Right renal pelvis (tissue), 4 donors: ENCODE measurements at places on chromosomes 5 and 9. TPM values are rescaled to one million over a fixed set of nuclear protein-coding genes. Genes with fewer than 3 reads are reported as not detected.

DNA sequence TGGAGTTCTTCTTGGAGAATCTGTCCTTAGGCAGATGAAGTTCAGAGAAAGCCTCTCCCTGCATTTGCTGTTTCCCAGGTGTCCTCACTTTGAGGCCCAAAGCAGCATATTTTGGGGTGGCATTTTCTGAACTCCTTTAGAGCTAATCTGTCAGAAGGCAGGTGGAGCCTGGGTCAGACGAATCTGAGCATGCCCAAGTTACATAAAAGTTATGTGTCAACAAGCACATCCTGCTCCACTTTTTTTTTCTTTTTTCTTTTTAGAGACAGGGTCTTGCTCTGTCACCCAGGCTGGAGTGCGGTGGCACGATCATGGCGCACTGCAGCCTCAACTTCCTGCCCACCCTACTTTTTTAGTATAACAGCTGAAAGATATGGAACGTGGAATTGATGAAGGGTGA is 41.3 kb upstream of the HSPA9 start:
- no peak for DNase-seq

DNA sequence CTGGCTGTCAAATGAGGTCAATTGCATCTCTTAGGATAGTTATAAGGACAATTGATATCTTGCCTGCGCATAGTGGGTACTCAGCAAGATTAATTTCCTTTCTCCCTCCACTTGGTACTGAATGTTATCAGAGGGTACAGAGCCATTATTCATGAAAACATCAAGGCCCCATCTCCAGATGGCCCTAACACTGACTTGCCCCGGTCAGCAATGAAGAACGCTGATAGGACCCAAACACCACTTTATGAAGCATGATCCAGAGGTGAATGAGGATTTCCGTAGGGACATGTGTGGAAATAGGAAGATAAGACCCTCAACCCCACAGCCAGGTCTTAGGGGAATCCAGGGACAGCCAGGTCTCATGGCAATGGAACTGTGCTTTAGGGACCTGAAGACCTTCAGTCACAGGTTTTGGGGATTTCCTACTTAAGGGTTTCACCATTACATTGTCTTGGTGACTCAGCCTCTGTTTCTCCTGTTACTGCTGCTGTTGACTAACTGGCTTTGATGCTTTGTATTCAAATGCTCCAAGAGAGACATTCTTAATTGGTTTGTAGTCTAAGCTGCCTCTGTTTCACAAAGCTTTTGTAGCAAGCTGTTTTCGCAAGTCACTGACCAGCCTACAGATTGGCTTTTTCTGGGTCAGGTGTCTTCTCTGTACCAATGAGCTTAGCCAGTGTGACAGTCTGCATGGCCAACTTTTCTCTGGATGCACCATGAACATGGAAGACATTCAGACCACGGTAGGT is 35.3 kb upstream of the IQGAP2 start:
- DNase-seq, result no peak

DNA sequence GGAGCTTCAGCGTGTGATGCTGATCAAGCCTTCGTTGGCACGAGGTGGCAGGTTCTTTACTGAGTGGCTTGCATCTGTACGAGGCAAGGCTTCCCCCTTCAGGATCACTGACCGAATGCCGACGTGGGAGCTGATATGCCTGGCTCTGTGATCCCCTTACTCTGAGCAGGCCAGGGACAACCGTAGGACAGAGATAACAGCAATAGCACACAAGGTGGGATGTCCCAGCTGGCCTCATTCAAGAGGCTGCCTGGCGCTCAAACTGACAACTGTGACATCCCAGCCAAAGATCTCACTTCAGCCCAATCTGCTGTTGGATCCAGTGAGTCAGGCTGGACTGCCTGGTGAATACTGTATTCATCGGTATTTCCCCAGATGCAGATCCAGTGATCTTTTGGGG is 199.4 kb upstream of the PANK3 start:
- no peak for DNase-seq

GRCh38 chr5:923281-923873 is 30.7 kb downstream of the TRIP13 start:
- no peak for DNase-seq

GRCh38 chr5:131538177-131538593 is 96.8 kb downstream of the RAPGEF6 start:
- DNase-seq, result no peak

DNA sequence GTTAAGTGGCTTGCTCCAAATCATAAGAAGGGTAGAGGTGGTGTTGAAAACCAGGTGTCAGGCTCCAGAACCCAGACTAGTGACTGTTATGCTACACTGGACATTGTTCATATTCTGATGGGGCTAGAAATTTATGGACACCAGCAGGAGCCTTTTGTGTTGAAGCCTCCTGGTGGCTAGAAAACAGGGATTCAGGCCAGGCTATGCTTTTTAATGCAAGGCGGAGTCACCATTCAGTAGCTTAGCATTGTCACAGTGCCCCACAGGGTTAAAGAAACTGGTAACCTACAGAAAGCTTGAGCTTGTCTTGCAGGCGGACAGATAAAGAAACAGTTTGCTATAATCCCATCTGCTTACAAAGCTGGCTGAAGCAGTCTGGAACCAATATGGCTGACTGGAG is 23.0 kb upstream of the GOLM1 start:
- no peak for DNase-seq

DNA sequence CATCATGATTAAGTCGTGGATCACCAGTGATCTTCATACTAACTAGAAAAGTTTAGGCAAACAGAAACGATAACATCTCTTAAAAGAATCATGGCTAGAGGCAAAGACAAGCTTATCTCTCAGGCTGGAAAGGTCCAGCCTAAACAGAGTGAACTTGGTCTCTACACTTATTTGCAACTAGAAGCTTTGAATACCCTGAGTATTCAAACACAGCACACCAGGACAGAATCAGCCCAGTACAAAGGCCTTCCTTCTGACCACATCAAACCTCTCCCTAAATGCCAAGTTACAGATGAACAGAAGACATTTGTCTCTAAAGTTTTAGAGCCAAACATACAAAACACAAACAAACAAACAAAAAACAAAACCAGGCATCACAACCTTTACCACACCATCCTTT is 57.2 kb downstream of the ELAVL2 start:
- DNase-seq, result no peak

- no peak for DNase-seq
These were observed 8.4 kb upstream of the IL6ST start for GRCh38 chr5:56003179-56003578.

DNA sequence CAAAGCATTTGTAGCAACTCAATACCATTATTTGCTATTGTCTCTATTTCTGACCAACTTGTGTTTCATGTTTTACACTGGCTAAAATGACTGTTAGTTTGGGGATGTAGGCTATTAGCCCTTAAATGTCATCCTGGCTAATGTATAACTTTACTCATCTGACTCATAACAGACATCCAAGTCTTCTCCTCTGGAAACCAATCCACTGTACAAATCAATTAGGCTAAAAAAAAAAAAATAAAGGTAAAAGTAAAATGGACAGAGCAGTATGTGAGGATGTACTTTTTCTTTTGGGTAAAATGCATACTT is 20.6 kb downstream of the MEGF9 start:
- DNase-seq, result no peak

DNA sequence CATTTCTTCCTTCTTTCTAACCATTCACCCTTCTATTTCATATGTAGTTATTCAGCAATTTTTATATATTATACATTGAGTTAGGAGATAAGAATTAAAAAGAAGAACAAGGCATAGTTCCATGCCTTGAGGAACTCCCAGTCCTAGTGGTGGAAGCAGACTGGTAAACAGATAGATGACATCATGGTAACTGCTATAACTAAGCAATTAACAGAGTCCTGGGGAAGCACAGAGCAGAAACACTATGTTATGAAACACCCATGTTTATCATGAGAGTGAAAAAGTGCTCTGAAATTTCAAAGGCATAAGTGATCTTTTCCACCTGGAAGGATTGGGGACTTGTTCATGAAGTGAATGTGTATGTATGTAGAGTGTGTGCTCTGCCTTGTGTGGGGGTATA is 14.6 kb downstream of the PAPPA start:
- no peak for DNase-seq

GRCh38 chr5:164649266-164649665 is 1143.8 kb downstream of the MAT2B start:
- no peak for DNase-seq

DNA sequence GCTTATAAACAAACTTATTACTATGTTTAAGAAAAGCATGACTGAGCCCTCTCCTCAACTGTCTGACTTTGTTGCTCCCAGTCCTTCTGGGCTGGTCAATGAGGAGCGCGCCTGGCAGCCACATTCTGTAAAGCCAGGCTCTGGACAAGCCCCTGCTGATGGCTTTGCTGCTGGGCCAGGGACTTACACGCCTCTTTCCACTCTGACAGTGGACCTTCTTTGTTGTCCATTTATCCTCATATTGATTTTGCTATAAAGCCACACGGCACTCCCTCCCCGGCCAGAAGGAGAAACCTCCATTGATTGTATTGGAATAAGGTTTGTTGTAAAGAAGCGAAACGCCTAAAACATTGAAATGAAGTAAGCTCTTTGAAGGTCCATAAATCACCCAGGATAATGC is 50.6 kb downstream of the C5orf15 start:
- DNase-seq, result no peak

DNA sequence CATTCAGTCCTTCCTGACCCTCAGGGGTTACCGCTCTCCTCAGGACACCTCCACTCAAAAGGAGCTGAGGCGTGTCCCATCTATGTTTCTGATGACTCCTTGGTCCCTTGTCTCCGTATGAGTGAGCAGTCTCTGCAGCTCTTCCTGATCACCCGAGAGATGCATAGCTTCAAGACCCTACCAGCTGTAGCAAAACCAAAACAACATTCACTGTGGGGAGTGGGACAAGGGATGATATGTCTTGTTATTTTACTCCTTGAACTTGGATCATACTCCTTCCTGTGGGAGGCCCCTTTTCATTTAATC is 14.4 kb downstream of the GLDC start:
- DNase-seq, result no peak

DNA sequence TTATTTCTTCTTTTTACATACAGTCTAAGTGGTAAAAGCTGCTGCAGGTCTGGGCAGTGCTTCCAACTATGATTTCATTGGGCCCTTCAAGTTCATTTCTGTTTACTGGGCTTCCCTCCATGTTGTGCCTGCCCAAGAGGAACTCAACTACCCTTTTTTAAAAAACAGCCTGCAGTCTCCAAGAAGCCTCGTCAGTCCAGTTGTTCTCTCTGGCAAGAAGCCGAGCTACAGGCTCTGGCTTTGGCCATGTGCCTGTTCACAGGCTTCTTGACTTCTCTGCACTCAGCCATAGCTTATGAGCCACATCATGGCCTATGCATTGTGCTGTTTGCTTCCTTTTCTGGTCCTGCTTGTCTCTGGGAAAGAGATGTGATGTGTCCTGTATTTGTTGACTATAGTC is 119.7 kb upstream of the PJA2 start:
- no peak for DNase-seq

DNA sequence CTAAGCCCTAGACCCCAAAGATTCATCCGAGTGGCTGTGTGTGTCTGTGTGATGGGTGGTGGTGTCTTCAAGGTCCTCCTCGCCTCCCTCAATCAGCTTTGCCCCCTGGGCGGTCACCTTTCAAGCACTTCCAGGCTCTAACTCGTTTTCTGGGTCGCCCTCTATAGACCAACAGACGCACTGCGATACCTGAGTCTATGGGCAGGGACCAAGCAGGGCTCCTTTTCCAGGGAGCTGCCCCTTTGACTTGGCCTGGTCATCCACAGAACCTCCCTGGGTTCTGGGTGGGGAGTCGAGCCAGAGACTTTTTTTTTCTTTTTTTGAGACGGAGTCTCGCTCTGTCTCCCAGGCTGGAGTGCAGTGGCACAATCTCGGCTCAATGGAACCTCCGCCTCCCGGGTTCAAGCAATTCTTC is 1.1 kb downstream of the SLC27A4 start:
- DNase-seq, result no peak

- DNase-seq, result no peak
These were observed 30.7 kb upstream of the ERAP1 start for GRCh38 chr5:96838201-96839070.

- no peak for DNase-seq
These were observed 12.9 kb upstream of the ACTBL2 start for GRCh38 chr5:57495285-57496086.

- no peak for DNase-seq
These were observed 367.6 kb downstream of the GLIS3 start for GRCh38 chr9:3931996-3932906.

DNA sequence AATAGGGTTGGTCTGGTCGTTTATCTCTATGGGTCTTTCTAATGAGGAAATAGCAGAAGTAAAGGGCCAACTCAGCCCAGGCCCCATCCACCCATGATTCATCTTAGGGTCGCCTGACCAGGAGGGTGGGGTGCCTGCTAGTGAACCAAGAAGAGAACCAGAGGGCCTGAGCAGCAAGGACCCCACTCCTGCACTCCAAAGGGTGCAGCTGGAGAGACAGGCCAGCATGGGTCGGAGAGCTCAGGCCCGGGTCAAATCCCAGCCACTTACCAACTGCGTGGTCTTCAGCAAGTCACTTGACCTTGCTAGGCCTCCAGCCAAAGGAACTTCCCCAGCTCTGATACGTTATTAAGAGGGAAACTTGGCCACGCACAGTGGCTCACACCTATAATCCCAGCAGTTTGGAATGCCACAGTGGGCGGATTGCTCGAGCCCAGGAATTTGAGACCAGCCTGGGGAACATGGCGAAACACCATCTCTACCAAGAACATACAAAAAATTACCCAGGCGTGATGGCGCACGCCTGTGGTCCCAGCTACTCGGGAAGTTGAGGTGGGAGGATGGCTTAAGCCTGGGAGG is 4.3 kb downstream of the BBLN start:
- DNase-seq, result no peak

DNA sequence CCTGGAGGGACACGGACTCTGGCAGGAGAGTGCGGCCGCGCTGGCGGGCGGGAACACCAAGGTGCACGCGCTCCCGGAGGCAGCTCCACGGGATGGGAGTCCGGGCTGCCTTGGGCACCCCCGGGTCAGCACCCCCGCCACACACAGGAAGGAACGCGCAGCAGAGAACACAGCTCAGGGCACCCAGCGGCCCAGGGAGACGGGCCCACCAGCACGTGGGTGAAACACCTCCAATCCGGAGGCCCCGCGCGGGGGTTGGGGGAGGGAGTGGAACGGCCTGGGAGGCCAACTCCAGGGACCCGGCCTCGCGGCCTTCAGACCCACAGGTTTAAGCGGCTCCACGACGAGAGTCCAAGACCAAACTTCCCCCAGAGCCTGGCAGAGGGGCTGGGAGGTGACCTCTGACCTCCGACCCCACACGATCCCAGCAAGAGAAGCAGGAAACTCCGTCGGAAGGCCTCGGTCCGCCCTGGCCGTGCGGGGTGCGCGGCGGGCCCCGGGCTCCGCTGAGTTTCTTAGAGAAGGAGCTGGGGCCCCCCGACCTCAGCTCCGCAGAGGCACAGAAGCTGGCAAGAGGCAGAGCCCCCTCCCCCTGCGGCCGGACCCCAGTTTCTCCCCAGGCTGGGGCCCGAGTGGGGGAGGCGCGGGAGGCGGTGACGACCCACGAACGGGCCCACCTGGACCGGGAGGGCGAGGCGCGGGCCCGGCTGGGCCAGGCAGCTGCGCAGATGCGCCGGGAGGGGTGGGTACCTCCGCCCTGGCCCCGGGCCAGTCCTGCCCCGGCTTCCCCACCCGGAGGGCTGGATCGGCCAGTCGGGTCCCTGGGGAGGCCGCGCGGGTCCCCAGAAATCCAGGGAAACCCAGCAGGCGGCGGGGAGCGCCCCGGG is 851 bp downstream of the NACC2 start:
- DNase-seq, result no peak

Gene SLC6A7
- not detected for polyA plus RNA-seq

Gene CCIN
- 0.18 TPM for polyA plus RNA-seq

Gene SLC4A9
- 17.6 TPM for polyA plus RNA-seq

Gene HABP4
- polyA plus RNA-seq, result 20.9 TPM

Gene RNF180
- polyA plus RNA-seq, result 13.2 TPM

Gene SLCO6A1
- polyA plus RNA-seq, result not detected

Gene IFNB1
- not detected for polyA plus RNA-seq

Gene SPINK6
- not detected for polyA plus RNA-seq

Gene UCK1
- polyA plus RNA-seq, result 38.7 TPM

Gene CDO1
- 18.1 TPM for polyA plus RNA-seq

Gene CCL28
- polyA plus RNA-seq, result 2.6 TPM
